ENCODE measurements at places on chromosomes 5 and 9.

GRCh38 chr9:29625292-29625731 is 2052.0 kb upstream of the C9orf72 start:
- no peak for DNase-seq

DNA sequence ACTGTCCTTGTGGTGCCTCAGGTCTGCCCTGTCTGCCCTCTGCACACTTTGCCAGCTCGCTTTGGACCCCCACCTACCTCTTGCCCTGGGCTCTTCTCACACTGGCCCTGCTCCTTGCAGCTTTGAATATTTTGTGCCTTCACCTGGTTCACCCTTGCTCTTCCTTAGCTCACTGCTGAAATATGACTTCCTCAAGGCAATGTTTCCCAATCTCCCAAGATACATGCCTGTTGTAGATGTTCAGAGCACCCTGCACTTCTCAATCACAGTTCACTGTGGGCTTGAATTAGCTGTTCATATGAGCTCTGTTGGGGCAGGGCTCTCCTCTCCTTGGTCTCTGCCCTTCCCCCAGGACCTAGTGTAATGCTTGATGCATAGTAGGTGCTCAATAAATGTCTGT is 8.0 kb downstream of the AFAP1L1 start:
- no peak for DNase-seq

DNA sequence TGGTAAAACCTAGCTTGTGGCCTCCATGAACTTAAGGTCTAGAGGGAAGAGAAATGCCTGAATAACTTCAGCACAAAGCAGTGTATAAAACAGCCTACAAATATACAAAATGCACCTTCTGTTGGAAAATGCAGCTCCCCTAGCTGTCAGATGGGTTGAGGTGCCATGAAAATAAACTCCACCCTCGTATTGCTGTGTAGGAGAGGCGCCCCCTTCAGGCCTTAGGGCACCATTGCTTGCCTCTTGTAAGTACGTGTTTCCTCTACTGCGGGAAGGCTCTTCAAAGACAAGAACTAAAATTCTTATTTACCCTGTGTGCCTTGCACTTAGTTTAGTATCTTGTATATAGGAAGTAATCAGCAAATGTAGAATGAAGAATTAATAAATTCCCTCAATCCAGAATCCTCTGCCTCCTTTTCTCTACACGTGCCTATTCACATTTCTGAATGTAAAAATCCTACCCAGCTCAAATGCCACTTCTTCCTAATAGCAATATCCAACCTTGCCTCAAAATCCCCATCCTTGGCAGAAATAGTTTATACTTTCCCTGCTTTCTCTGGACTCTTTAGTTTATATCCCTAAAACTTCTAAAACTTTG is 393.7 kb upstream of the PDE4D start:
- DNase-seq = no peak

GRCh38 chr9:95083086-95083768 is 234.3 kb downstream of the FANCC start:
- DNase-seq = no peak

DNA sequence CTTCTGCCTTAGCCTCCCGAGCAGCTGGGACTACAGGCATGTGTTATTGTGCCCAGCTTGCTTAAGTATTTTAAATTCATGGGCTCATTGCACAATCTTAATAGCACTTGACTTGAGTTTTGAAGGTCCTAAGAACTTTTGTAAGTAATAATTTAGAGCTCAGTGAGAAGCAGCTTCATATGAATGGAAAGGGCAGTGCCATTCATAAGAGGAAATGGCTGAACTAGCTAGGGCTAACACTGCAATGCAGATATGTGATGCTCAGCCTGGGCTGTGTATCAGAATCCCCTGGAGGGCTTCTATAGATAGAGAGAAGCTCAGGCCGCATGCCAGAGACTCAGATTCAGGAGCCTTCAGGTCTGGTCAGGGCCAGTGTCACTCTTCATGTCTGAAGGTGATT is 295.5 kb upstream of the DAP start:
- DNase-seq = no peak

DNA sequence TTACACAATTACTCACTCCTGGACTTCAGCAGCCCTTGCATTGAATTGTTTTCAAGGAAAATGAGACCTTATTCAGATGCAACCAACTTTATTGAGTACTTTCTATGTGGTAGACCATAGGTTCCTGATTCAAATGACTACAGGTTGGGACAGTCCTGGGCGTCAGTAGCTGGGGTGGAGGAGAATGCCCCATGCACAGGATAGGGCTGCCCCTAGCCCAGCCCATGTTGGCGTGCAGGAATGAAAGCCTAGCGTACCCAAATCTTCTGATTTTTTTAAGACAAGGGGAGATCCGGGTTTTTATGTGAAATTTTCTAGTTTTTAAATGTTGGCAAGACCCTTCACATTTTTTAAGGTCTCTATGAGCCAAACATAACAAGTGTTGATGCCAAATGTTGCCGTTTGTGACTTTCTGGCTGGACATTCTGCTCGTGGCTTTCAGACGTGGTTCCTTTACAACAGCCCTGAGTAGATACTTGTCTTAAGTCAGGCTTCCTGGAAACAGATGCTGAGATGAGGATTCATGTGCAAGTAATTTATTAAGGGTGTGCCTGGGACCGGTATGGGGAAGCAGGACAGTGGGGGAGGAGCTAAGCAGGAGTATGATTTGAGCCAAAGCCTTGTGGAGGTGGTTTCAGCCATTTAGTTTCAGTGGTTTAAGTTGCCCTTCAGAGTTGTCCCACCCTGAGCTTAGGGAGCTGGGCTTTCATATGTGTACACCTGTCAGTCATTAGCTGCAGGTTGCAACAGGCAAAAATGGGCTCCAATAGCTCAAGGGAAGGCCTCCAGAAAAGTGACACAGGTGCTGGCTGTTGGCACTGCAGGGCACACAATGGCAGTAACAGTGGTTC is 154.1 kb downstream of the NTRK2 start:
- DNase-seq = no peak
